ENCODE measurements at places on chromosomes 7 and 10.

- no peak for DNase-seq
Observed at GRCh38 chr7:98556288-98556687, 60.8 kb upstream of the NPTX2 start.

GRCh38 chr10:17232276-17232960, 4.4 kb downstream of the VIM start:
- DNase-seq = peak; percentile 88

GRCh38 chr7:132469681-132470080, 106.6 kb downstream of the PLXNA4 start:
- DNase-seq = no peak

GRCh38 chr10:62057359-62057758, 155.9 kb downstream of the ARID5B start:
- DNase-seq = no peak

GRCh38 chr10:80612261-80612660, 74.6 kb downstream of the SH2D4B start:
- DNase-seq = no peak
